Stimulated activated CD4-positive, alpha-beta T cell treated with anti-CD3 and anti-CD28 coated beads, Interleukin-15, amount 100 ng/mL, for 48 hours (primary cell): ENCODE measurements at places on chromosomes 6 and 20.

GRCh38 chr6:42013134-42013516, 37.2 kb upstream of the TAF8 start:
- DNase-seq: no peak

- DNase-seq: no peak
Measured at GRCh38 chr6:156912431-156912830, 135.3 kb downstream of the ARID1B start.

DNA sequence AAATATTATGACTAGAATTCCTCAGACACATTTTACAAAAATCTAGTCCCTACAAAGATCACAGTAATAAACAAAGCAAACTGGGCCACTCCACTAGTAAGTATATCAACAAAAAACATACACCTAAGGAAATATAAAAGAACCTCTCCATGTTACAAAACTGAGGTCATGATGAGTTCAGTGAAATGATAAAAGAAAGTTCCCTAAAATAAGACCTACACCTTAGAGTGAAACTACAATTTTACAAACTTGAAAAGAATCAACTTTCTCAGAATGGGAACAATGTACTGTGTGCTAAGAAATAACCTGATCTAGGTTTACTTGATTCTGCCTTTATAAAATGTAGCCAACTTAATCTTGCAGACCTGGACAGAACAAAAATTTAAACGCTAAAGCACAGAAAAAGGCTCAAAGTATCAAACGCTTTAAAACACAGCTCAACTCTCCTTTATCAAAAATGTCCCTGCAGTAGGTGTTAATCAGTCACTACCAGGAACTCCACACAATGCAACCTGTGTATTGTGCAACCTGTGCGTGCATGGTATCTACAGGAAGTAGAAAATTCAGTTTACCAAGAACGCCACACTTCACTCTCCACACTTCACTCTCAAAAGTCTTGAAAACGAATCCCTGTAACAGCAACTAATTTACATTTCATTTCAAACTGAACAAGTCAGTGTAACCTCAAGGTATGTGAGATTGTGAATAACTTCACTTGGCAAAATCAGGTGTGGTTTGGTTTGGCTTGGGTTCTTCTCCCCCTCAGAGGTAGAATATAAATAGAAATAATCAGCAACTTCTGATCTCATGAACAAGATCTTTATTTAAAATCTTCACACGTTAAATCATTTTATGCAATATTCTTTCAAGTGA, 1.8 kb downstream of the RALGAPA2 start:
- DNase-seq: no peak

- DNase-seq: no peak
Measured at GRCh38 chr6:39927159-39927558, 7.1 kb downstream of the MOCS1 start.
